ENCODE measurements at places on chromosomes 5 and 9. TPM values are rescaled to one million over a fixed set of nuclear protein-coding genes. Genes with fewer than 3 reads are reported as not detected.

GRCh38 chr5:174839196-174839595 is 114.8 kb downstream of the MSX2 start:
- no peak for DNase-seq

GRCh38 chr9:93183663-93184431 is at the start of gene WNK2:
WNK2 (plus strand) TSS chr9:93184139; CDS start chr9:93184930, 791 bp downstream.
- DNase-seq: no peak

DNA sequence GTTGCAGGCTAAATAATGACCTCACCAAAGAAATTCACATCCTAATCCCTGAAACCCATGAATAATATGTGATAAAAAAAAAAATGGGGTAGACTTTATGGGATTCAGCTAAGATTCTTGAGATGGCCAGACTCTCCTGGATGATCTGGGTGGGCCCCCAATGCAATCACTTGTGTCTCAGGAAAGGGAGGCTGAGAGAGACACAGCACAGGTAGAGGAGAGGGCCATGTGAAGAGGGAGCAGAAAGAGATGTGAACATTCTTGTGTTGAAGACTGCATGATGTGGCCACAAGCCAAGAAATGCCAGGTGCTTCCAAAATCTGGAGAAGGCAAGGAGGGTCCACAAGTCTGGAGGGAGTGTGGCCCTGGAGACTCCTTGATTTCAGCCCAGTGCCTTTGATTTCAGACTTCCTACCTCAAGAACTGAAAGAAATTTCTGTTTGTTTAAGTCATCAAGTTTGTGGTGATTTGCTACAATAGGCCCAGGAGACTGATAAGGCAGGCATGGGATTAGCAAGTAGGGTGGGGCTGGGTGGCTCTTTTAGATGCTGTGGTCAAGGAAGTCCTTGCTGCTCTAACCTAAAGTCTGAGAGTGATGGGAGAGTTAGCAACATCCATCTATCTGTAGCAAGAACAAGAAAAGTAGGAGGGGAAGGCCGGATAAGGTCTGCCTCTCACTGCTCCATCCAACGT is 86.6 kb upstream of the FAM120A start:
- DNase-seq: no peak

GRCh38 chr5:74123929-74124328 is 497.9 kb downstream of the ARHGEF28 start:
- no peak for DNase-seq

- DNase-seq: peak; percentile 37
These were observed 5.0 kb downstream of the NUDT2 start for GRCh38 chr9:34334337-34334824.

- DNase-seq: no peak
These were observed 163.8 kb upstream of the RFX3 start for GRCh38 chr9:3689555-3689954.

The IGFBPL1 gene
- total RNA-seq: not detected

The DNAH5 gene
- 2.0 TPM for total RNA-seq

DNA sequence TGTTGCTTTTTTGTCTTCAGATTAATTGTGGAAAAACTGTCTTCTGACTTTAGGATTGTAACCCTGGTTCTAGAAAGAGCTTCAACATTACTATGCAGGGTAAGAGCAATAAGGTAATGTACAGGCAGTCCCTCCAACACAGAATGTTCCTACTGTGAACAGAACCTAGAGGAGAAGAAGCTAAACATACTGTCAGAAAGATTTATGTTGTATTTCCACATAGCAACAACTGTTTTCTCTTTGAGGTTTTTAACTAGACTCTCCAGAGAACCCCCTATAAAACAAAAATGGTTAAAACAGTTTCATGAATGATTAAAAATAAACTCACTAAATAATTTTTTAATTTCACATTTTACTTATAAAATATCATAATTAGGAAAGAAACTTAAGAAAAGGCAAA is 64.3 kb upstream of the NAA35 start:
- no peak for DNase-seq

The KIAA1958 gene
- 1.7 TPM for total RNA-seq

The SPATA31A3 gene
- total RNA-seq: not detected

GRCh38 chr5:97072696-97073095 is 69.7 kb downstream of the LIX1 start:
- no peak for DNase-seq

GRCh38 chr9:82930116-82930515 is 132.8 kb downstream of the RASEF start:
- no peak for DNase-seq

- DNase-seq: peak; percentile 35
These were observed 112.8 kb upstream of the NR3C1 start for GRCh38 chr5:143516249-143516648.

DNA sequence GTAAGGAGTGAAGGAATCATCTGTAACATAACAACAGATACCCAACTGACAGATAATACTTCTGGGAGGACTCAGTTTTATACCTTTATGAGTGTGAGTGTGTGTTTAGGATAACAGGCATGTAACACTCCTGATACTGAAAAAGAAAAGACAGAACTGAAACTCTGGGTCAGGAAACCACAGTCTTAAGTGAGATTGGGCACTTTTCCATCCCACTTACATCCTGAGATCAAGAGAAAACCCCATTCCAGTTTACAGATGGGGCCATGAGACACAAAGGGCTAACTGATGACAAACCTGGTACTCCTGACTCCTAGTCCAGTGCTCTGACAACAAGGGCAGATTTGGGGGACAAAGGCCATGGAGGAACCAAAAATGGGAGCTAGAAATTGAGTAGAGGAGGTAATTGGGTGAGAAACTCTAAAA is 18.0 kb downstream of the IL5 start:
- DNase-seq: no peak

GRCh38 chr5:165242646-165243045 is 1737.2 kb downstream of the MAT2B start:
- DNase-seq: no peak

The TSSK1B gene
- total RNA-seq: not detected

GRCh38 chr5:120516805-120517204 is 52.7 kb downstream of the PRR16 start:
- no peak for DNase-seq

- DNase-seq: no peak
These were observed 132.6 kb downstream of the SPOCK1 start for GRCh38 chr5:137366526-137366925.

The HMMR gene
- 70.5 TPM for total RNA-seq

DNA sequence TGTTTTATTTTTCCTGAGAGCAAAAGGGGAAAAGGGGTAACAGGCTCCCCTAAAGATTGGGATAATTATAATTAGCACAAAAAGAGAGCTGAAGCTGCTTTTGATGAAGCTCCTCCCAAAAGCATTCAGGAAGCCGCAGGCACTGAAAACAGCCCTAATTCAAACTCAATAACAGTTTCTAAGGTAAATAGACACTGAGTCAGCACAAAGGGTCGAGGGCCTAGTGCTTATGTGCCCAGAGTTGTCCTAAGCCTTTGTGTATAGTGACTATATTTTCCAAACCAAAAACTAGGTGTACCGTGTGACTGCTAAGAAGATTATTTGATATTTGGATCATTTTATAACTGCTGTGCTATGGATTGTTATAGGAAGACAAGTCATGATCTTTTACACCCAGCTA is 67.7 kb downstream of the HMHB1 start:
- DNase-seq: no peak

DNA sequence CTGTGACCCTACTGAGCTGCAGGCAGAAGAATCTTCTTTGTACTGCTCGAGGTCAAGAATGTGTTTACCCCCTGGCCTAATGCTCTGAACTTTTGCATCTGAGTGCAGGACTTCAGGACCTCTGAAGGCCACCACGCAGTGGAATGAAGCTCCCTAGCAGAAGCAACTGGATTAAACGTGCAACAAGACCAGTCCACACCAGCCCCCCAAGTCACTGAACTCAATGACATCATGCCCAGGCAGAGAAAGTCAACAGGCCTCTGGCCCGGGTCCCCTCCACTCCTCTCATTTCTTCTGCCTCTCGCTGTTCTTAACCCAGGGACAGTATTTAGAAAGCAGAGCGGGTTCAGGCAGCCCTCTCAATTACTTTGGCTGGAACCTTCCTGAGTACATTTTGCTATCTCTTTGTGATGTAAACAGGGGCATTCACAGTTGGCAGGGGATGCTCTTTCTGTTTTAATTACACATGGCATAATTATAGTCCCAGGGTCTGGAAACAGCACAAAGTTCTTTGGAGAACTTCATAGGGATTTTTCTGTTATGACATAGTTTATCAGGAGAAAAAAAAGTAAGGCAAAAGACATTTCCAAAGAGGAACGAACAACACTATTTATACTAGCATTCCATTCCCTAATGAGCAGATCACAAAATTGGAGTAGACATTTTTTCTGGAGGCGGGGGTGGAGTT is 108.2 kb upstream of the SPATA31D4 start:
- DNase-seq: no peak

GRCh38 chr9:90803860-90804593 is 2.4 kb downstream of the SYK start:
- DNase-seq: no peak

The HTR1A gene
- total RNA-seq: not detected

- DNase-seq: no peak
These were observed 2.4 kb downstream of the SPINK6 start for GRCh38 chr5:148205044-148205806.

All from RPMI7951 (cell line).